ENCODE measurements at places on chromosomes 16 and 17. TPM values are rescaled to one million over a fixed set of nuclear protein-coding genes. Genes with fewer than 3 reads are reported as not detected.

Gene LIG3
- 19.4 TPM for total RNA-seq

Gene ATP1B2
- total RNA-seq: 1.4 TPM

Gene LITAFD
- total RNA-seq: not detected

Gene TVP23A
- total RNA-seq: not detected

DNA sequence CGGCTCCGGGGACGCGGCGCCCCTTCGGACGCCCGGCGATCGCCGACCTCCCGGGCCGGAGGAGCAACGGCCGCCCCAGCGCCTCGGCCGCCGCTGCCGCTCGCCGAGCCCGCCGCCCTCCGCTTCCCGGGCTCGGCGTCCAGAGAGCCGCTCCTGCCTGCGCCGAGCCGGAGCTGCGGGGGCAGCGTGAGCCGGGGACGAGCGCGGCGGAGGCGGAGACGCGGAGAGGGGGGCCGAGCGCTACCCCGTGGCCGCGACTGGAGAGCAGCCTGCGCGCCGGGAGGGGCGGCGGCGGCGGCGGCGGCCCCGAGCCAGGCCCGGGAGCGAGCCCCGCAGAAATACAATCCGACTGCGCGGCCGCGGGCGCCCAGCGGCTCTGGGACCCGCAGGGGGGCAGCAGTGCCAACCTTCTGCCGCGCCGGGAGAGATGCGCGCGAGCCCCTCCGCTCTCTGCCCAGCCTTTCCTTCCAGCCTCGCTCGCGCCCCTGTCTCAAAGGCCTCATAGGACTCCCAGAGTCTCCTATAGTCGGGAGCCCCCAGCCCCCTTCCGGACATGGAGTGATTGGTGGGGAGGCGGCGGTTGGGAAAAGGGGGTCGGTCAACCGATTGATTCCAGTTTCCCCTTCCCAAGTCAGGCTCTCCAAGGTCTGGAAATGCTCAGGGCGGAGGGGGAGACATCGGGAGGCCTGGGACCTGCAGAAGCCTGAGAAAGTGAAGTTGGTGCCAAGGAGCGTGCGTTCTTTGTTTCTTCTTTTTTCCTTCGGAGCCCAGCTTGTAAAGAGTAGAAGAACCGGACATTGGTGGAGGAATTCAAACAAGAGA, 1.0 kb upstream of the SDK2 start:
- no peak for DNase-seq

DNA sequence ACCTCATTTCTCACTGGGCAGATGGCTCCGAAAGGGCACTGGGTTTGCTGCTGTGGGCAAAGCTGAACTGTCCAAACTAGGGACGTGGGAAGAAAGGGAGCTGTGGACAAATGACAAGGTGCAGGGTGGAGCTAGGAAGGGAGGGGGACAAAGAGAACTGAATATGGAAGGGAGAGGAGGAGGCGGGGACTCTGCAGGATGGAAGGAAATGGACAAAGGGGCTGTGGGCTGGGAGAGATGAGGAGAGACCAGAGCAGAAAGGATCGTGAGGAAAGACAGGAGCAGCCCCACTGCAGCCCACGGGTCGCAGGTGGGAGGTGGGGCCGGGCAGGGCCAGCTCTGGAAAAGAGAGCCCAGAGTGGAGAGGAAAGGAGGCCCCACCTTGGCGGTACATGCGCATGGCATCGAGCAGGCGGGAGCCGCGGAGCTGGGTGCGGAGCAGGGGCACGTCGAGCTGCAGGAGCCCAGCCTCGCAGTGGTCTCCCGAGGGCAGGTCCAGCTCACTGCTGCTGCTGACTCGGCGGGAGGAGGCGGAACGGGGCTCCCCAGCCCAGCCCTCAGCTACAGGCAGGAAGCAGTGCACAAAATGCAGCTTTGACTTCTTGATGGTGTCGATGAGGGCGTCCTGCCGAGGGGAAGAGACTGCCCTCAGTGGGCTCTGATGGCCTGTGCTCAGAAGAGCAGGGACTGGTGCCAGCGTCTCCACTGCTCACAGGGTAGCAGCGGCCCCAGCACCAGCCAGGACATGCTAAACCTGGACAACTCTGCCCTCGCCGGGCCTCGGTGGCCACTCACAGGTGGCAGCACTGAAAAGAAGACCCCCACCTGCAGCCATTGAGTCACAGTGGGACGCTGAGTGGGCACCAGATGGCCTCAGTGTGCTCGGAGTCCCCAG, 66.8 kb downstream of the PIPOX start:
- no peak for DNase-seq

DNA sequence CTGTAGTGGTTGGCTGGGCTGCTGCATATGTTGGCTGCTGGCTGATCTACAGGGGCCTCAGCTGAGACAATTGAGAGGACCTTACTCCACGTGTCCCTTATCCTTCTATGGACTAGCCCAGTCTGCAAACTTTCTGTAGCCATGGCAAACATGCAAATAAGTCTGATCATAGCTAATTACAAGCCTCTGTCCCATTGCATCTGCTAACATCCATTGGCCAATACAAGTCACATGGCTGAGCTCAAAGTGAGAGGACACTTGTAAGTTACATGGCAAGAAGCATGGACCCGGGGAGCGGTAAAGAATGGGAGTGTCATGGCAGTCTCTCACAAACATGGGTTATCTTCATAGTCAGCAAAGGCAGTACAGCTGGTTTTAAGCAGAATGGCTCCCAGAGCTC, 11.6 kb upstream of the IL4R start:
- DNase-seq: no peak

DNA sequence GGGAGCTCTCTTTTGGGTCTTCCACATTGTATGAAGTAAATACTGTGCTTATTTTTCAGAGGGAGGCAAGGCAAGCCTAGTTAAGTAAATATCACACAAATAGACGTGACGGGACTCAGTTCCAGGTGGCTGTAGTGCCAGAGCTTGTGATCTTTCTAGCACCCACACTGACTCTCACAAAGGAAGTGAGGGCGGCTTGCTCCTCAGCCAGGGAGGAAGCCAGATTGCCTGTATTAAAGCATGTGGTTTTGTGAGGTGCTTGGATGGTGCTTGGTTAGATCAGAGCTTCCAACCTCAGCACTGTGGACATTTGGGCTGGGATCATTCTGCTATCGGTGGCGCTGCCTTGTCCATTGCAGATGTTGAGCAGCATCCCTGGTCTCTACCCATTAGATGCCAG, 80.1 kb downstream of the VAT1L start:
- DNase-seq: no peak

DNA sequence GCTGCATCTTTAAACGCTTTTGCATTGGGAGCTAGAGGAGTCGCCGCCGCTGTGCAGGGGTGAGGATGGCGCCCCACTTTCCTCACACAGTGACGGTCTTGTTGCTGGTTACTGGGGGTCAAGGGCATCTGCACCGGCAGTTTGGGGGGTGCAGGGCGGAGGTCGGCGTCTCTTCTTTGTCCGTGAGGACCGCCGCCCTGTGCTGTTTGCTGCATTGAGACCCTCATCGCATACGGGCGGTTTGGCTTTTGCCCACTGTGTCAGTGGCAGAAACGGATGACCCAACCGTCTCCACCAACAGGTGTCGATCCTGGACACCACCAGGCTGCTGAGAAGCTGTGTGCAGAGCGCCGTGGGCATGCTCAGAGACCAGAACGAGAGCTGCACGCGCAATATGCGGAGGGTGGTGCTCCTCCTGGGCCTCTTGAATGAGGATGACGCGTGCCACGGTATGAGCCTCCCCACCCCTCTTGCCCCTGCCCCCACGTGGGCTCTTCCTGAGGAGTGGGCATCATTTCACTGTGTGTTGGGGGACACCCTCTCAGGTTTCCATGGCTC, 61.2 kb upstream of the ENDOV start:
- DNase-seq: peak; percentile 48

GRCh38 chr17:73899839-73900238, 255.6 kb upstream of the SDK2 start:
- no peak for DNase-seq

- DNase-seq: no peak
These were observed 67.9 kb downstream of the TAOK1 start for GRCh38 chr17:29458066-29458465.

Measured in sigmoid colon (tissue), 7 donors.